GM06990 (cell line): ENCODE measurements at places on chromosomes 11 and 22.
A peak's percentile ranks its signal among the peaks of the same experiment; 100 is the strongest.

DNA sequence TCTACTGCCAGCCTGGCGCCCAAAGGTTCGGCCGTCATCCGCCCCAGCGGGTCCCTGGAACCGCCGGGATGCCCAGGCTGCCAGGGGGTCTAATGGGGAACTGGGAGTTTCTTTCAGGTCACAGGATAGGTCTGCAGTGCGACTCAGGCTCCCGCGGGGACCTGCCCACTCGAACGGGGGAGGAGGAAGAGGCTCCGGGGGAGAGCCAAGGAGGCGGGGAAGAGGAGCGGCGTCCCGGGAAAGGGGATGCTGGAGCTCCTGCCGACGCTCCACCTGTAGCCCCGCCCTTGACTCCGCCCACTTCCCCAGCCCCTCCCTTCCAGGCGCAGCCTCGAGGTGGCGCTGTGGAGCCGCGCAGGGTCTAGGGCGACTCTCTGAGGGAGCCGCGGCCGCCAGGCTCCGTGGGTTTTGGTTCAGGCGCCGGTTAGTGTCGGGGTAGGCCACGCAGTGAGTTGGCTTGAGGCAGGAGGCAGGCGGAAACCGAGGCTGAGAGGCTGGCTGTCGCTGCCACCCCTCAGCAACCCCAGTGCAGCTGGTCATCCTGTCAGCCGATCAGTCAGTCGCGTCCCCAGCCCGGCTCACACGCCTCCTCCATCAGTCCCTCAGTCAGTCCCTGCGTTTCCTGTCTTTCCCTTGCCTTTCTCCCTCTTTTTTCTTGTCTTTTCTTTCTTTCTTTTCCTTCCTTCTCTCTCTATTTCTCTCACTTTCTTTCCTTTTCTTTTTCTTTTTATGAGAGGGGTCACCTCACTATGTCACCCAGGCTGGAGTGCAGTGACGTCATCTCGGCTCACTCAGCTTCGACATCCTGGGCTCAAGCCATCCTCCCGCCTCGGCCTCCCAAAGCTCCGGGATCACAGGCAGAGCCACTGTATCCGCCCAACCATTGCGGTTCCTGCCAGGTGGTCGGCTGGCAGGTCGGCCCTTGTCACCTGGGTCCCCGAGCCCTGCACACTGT, 26.4 kb downstream of the YWHAH start:
- DNase-seq, result peak; percentile 79

DNA sequence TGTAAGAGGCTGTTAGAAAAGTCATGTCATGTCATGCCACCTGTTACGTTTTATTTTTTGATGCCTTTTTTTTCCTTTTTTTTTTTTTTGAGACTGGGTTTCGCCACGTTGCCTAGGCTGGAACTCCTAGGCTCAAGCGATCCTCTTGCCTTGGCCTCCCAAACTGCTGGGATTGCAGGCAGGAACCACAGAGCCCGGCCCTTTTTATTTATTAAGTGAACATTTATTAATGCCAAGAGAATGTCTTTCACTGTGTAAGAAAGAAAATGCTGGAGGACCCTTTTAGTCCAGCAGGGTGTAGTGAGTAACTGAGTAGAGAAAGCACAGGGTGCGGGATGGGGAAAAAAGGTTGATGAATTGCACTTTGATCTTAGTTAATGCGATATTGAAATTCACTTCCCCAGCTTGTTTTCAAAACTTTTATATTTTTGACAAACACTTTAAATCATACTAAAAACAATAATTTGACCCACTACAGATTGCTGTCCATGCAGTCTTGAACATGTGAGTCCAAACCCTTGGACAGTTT, 2.3 kb upstream of the XBP1 start:
- DNase-seq, result no peak

- DNase-seq, result peak; percentile 54
Observed at GRCh38 chr11:66546368-66546965, at the start of gene ACTN3. Gene ACTN3, plus strand, starts transcription at chr11:66546903. Its CDS starts 35 bp downstream, at chr11:66546938.

- DNase-seq, result no peak
Observed at GRCh38 chr22:31584804-31585160, 77.2 kb downstream of the PISD start.

DNA sequence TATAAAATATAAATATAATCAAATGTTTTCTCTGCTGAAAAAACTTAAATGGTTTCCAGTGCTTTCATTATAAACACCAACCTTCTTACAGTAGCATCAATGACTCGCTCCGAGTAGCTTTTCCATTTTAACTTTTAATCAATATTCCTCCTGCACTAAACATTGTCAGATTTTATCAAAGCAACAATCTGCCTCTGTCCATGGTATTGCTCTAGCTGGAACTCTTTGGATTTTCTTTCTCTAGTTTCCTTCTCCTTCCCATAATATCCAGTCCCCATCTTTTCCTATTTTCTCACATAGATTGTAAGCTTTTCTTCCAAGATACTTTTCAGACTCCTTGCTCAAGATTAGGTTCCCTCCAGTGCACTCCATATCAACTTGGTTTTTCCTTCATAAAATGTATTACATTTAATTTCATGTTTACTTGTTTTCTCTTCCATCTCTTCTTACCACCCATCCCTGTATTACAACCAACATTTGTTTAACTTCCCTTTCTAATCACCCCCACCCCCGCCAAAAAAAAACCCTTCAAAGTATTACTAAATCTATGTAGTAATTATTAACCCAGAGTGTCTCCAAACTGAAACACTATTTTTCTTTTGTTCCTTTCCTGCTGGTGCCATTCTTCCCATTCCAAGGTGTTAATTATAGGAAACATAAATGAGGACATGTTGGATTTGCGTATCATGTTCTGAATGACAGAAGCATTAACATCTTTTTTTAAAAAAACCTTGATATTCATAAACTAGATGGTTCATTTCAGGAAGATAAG, 716.5 kb downstream of the NELL1 start:
- no peak for DNase-seq

DNA sequence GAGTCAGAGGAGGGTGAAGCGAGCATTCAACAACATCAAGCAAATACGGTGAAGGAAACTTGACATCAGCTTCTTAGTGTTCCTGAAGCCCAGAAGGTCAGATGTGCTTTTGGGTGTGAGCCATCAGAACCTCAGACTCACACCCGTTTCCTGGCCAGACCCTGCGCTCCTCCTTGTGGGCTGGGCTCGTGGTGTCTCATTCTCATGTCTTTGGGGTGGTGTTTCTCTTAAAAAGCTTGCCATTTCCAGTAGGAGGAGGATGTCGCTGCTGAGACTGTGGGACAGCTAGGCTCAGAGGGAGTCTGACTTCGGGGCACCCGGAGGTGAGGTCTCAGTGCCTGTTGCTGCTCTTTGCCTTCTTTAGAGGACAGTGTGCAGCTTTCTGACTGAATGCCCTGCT, 24.2 kb downstream of the PPFIBP2 start:
- DNase-seq, result no peak

- DNase-seq, result peak; percentile 55
Observed at GRCh38 chr11:118914178-118914918, 11.4 kb downstream of the BCL9L start.

- peak; percentile 37 for DNase-seq
Observed at GRCh38 chr11:112016088-112016764, 9.0 kb upstream of the DLAT start.

DNA sequence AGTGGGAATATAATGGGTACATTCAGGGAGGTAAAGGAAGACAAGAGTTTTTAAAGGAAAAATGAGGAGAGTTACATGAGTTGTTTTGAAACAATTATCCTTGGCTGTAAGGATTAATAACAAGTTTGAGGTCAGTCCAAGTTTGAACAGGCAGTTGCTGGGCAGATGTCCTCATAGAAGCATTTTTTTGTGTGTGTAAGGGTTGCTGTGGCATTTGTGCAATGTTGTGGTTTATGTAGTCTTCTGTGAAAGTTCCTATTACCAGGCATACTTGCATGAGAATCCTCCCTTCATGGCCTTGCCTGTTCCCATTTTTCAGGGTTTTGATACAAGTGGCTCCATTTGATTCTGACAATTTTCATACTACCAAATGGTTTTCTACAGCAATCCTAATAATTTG, 400.2 kb downstream of the KCNA4 start:
- no peak for DNase-seq

DNA sequence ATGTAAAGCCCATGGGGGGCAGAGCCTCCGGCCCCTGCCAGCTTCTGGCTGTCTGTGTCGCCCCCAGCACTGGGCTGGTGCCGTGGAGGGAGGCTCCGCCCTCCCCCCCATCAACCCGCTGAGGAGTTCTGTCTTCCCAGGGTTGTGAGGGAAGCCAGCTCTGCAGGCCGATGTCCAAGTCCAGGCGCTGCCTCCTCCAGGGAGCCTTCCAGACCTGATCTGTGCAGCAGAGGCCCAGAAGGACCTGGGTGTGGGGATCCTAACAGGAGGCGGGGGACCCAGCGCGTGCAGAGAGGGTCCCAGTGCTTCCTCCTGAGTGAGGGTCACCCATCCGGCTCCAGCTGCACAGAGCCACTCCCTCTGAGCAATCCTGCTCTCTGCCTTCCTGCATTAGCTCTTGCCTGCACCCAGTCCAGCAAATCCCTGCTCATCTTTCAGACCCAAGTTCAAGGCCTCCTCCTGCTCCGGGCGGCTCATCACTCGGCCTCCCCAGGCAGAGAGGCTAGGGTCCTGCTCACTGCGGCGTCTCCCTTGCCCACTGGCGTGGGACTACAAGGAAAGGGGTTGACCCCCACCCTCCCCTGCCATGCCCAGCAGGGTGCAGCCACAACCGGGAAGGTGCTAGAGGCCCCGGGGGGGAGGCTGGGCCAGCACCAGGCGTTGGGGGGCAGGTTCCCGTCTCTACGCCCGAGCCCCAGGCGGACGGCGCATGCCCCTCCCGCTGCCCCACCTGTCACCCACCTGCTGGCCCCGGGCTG, 16.4 kb downstream of the PRR33 start:
- no peak for DNase-seq

DNA sequence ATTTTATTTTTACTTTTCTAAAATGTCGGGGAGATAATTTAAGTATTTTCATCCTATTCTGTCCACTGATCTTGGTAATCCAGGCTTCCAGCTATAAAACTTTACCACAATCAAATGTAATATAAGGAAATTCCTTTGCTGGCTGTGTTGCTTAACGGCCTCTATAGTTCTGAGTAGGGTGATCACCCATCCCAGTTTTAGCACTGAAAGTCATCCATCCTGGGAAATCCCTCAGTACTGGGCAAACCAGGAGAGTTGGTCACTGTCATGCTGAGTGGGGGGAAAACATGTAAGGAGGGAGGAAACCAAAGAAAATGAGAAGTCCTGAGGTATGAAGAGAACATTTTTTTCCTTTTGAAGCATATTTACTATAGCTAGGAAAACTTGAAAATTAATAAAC, 12.8 kb upstream of the BACE1-AS start:
- DNase-seq, result no peak

DNA sequence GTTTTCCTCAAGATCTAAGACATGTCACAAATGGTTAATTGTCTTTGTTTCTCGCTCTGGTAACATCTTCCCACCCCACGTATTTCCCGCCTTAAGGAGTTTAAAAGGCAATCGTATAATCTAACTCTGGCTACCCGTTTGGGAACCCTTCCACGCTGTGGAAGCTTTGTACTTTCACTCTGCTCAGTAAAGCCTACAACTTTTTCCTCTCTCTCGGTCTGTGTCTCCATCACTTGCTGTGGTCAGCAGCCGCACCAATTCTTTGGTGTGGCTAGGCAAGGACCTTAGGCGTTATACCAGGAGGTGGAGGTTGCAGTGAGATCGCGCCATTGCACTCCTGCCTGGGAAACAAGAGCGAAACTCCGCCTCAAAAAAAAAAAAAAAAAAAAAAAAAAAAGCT, 1430.1 kb downstream of the LRRC4C start:
- DNase-seq, result no peak

DNA sequence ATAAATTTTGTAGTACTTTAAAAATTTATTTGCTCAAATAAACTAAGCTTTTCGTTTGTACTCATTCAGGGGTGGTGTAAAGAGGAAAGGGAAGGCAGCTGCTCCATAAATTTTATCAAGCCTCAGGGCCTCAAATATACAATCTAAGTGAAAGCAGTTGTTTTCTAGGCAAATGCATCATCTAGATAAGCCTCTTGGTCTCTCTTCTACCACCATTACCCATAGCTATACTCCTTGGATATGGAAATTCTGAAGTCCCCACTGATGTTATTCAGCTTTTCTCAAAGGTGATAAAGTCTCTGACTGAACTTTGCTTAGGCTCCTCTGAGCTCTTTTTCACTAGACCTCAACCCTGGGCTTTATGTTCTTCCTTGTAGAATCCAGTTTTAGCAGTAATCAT, 1313.1 kb downstream of the JRKL start:
- DNase-seq, result no peak

GRCh38 chr11:105899772-105900171, 122.3 kb downstream of the MSANTD4 start:
- DNase-seq, result no peak

DNA sequence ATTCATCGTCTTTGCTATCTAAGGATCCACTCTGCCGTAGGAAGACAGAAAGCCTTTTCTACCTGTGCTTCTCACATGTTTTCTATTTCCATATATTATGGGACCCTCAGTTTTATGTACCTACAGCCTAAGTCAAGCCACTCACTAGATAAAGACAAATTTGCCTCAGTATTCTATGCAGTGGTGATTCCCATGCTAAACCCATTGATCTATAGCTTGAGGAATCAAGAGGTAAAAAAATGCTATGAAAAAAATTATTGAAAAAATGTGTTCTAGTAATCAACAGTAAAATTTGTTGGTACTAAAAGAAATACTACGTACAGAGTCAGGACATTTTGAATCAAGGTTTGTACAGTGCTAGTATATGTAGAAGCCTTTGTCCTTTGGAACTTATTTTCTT, 18.1 kb upstream of the OR5AL1 start:
- DNase-seq, result no peak

GRCh38 chr22:49046546-49047361, 780.9 kb downstream of the BRD1 start:
- DNase-seq, result no peak

- no peak for DNase-seq
Observed at GRCh38 chr11:69007975-69008381, 5.1 kb downstream of the MRGPRF start.

DNA sequence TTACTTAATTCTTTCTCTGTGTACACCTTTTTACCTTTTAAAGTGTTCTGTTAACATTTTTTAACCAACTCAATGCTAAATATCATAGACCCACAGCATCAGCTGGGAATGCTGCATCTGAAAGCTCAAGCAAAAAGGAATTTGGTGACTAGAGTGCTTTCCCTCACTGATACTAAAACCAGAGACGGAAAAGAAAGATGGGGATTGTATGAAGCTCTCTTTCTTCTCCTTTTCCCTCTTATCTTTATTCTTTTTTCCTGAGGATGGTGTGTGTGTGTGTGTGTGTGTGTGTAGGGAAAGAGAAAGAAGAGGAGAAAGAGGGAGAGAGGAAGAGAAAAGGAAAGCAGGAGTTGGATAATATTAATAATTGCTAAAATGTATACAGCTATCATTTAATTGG, 4.1 kb upstream of the SIK2 start:
- no peak for DNase-seq

DNA sequence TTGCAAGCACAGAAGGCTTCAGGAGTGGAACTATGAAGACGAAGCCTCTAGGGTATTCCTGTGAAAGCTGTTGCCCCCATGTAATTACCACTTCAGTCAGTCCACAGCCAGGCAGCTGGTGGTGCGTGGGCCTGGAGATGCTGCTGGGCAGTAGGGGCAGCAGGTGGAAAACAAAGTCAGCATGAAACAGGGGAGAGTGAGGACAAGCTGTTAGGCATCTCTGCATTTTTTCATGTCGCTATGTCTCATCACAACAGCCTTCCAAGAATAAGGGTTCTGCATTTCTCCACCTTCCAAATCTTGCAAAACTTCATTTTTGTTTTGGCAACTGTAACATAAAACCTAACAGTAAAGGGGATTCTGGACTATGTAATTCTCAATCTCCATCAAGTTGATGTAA, 757.5 kb downstream of the NELL1 start:
- DNase-seq, result no peak
